AG09319 (cell line): ENCODE measurements at places on chromosomes 12 and 14.

DNA sequence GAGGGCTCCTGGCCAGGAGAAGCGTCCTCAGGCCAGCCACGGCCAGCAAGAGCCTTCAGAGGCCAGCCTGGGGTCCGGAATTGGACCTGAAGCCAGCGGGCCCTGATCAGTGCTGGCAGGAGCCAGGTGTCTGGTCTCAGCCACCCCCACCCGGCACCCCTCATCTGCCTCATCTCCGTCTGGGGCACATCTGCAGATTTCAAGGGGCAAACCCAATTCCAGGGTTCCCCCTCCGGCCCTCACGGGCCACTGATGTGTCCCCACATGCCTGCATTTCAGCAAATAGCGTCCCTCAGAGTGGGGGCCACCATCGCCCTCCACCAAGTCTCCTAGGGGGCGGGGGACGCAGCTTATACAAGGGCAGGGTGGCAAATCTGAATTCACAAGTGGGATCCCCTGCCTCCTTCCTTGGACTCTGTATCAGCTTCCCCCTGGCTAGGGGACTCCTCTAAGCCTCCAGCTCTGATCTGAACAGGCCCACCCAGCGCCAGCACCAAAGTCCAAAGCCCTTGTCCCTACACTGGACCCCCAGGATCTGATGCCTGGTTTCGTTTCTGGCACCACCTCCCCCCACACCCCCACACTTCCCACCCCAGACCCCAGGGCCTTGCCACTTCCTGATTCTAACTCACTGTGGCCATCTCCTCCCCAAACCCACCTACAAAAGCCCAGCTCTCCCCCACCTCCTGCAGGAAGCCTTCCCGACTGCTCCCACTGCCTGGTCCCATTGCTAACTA is 10.1 kb downstream of the TMEM179 start:
- DNase-seq: no peak

DNA sequence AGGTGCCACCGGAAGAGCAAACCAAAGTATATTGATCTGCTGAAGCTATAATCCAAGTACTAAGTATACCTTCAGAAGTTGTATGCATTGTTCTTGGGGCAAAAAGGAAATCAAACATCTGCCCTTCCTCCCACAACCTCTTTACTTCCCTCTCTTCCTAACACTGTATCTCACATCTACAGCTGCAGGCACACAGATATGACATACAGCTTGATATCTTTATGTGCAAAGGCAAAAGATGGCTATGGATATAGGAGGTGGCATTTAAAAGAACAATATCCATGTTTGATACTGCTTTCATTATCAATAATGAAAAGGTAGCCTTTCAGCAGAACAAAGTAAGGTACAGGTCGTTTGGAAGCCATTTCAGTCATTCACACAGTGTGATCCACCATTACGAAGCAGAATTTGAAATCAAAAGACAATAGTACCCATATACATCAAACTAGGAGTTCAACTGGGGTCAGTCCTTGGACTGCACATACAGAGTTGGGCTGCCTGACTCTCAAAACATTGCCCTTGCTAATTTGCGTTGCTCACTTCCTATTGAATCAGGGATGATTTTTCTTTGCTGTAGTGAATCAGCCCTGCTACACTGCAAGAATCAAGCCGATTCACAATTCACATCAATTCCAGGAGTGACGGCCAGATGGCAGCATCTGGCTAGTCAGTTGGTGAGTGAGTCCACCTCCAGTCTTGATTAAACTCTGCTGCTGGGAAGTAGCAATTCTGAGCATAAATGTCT is 8.9 kb downstream of the ANG start:
- DNase-seq: no peak

- no peak for DNase-seq
Measured at GRCh38 chr12:110957652-110958051, 37.3 kb upstream of the MYL2 start.

- no peak for DNase-seq
Measured at GRCh38 chr14:33586806-33587205, 364.1 kb downstream of the EGLN3 start.

GRCh38 chr12:145369-145960 is 68.5 kb downstream of the SLC6A12 start:
- no peak for DNase-seq
